HT1080 (cell line): ENCODE measurements at places on chromosomes 1 and 21. TPM values are rescaled to one million over a fixed set of nuclear protein-coding genes. Genes with fewer than 3 reads are reported as not detected.

Gene OLFML2B
- total RNA-seq, result 1.1 and 2.2 TPM in 2 replicates

Gene DNASE2B
- not detected in 2 replicates for total RNA-seq

Gene RHD
- total RNA-seq, result not detected in 2 replicates

Gene BTBD8
- 0.63 and 1.2 TPM in 2 replicates for total RNA-seq

Gene ACTL8
- 31.1 and 32.7 TPM in 2 replicates for total RNA-seq

Gene RASSF5
- total RNA-seq, result 8.5 and 9.0 TPM in 2 replicates

Gene TRIM63
- total RNA-seq, result not detected in 2 replicates

Gene EPHA2
- total RNA-seq, result 99.1 and 114 TPM in 2 replicates

Gene SV2A
- total RNA-seq, result 23.1 and 27.7 TPM in 2 replicates

Gene RGS13
- not detected in 2 replicates for total RNA-seq
